ENCODE measurements at places on chromosomes 16 and 17. TPM values are rescaled to one million over a fixed set of nuclear protein-coding genes. Genes with fewer than 3 reads are reported as not detected.

DNA sequence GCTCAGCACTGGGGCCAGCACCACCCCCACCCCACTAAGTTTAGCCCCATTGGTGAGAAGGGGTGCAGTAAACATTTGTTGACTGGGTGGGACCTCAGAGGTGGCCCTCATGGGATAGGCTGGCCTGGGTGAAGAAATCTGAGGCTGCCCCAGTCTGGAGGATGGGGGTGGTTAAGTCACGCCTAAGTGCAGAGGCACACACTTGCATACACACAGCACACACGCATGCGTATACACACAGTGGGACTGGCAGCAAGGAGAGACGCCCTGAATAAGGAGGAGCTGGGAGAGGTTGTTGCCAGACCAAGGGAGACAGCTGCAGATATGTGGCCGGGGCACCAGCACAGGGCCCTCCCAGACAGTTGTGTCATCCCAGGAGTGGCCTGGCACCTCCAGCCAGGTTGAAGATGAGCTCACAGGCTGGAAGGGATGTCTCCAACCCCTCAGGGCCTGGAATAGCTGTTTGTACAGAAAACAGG, 3.0 kb upstream of the BCAR1 start:
- DNase-seq: no peak

DNA sequence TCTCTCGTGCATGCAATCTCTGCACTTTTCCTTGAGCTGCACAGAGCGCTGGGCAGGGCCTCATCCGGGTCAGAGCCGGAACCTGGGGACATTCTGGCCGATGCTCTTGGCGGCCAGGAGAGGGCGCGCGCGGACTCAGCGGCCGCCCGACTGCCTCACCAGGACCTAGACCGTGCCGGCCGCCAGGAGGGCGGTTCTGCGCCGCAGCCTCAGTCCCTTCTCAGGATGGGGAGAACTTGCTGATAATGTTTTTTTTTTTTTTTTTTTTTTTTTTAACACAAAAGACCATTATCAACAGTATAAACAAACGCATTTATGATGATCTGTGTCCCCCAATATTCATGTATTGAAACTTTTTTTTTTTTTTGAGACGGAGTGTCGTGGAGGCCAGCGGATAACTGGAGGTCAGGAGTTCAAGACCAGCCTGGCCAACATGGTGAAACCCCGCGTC, 8.1 kb upstream of the FLYWCH2 start:
- DNase-seq: peak; percentile 80

GRCh38 chr16:86581458-86581857, 3.1 kb downstream of the FOXL1 start:
- DNase-seq: no peak

Gene DNAH3
- 0.95 TPM for total RNA-seq

GRCh38 chr16:14418795-14419225, 211.2 kb downstream of the PARN start:
- no peak for DNase-seq

DNA sequence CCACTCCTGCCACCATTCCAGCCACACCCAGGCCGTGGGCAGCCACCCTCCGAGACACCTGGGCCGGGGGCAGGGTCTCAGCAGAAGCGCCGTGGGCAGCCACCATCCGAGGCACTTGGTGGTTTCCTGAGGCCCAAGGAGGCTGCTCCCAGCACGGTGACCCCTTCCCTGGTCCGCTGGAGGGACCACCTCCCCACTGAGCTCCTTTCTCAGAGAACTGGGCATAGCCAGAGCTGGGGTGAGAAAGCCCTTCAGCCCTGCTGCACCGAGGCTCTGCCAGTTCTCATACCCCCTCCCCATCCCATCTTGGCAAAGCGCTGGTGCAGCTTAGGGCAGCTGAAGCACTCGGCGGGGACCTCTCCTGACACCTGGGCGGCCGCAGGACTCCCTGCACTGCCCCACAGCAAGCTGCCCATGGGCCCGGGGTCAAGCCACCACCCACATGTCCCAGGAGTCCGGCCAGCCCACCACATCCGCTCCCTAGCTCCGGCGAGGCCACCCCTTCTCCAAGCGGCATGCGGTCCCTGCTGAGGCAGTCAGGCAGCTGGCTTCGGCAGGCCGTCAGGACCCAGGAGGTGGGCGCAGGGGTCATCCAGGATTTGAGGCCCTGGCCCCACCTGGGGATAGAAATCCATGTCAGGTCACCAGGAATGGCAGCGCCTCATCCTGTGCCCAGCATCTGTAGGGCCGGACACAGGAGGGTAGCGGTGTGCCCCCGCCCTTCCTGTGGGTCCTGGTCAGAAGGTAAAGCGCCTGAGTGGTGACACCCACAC, 1.3 kb upstream of the CYBA start:
- no peak for DNase-seq

DNA sequence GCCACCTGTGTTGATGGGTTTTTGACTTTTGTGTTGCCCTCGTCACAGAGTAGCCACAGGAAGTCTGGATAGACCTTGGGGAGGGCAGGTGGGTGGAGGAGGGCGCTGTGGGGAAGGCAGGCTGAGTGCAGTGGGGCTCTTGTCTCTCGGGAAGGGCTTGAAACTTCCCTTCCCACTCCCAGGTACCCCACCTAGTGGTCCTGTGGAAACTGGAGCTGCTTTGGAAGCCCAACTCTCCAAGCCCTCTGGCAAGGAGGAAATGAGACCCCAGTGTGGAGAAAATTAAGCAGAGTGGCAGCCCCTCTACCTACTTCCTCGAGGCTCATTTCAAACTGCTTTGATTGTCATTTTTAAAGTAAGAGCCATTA, 9.2 kb downstream of the CA5A start:
- DNase-seq: no peak

GRCh38 chr16:20260215-20261009, 66.9 kb downstream of the GP2 start:
- DNase-seq: no peak

Gene TAOK1
- total RNA-seq: 56.7 TPM

Gene HEATR9
- total RNA-seq: not detected

DNA sequence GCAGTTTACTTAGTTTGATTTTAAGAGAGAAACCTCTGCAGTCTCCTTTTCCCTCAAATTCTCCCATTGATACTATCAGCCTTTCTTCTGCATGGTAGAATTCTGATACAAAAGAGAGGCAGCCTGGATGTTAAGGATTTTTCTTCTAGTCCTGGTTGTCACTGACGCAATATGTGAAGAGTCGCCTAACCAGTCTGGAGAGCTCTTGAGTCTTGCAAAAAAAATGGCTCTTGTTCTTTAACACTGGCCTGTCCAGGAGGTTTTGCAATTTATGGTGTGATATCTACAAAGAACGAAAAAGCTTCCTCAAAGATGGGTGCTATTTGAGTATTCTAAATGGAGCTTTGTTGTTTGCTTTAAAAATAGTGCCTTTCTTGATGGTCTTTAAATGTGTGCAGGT, 28.9 kb downstream of the COX10 start:
- no peak for DNase-seq

Gene CCDC200
- 0.38 TPM for total RNA-seq

DNA sequence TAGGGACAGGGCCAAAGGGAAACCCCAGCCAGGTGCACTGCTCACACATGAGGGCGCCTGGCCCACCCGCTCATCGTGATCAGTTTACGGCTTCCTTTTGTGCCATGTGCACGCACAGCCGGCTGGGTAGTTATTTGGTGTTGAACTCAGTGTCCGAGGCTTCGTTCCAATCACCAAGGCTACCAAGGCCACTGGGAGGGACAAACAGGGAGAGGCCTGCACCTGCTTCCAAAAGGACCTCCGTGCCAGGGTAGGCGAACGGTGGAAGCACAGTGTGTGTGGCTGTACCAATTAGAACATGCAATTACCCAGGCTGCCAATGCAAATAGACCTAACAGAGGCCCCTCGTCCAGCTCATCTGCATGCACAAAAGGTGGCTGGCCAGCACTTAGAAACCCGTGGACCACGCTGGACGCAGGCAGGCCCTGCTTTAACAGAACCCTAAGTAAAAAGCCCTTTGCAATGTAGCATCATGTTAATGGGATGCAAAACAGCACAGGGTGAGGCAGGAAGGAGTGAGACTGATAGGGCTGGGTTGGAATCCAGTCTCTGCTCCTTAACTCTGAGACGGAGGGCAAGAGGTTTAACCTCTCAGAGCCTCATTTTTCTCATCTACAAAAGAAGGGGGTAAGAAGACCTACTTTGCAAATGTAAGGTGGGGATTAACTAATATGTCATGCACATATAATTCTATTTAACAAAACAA, 204.0 kb downstream of the XYLT1 start:
- peak; percentile 81 for DNase-seq

DNA sequence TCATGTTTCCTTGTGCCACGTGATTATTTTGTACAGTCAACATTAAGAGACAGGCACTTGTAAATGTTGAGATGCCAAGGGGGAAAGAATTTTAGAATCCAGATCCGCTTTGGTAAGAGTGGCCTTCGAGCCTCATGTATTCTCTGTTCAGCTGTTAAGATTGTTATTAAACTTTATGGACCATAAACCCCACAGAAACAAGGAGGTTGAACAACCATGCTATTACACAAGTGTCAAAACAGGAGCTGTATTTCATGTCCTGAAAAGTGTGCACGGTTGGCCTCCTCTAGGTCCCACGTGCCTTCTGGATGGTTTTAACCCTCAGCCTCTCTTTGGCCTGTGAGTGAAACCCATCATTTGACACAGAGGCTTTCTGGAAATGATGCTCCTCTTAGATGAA, 691.3 kb downstream of the MAF start:
- no peak for DNase-seq

GRCh38 chr16:49502136-49502881, 128.7 kb downstream of the C16orf78 start:
- DNase-seq: no peak

Data from ovary (tissue), 10 donors.